Activated CD8-positive, alpha-beta memory T cell treated with anti-CD3 and anti-CD28 coated beads, Interleukin-2, amount 10 ng/mL, durations not matched to agents 7 days and 5 days (primary cell): ENCODE measurements at places on chromosomes 12 and 14. TPM values are rescaled to one million over a fixed set of nuclear protein-coding genes. Genes with fewer than 3 reads are reported as not detected.

GRCh38 chr12:14239350-14239934, 126.0 kb upstream of the ATF7IP start:
- peak; percentile 50 for DNase-seq

GRCh38 chr12:41905759-41906297, 238.8 kb downstream of the GXYLT1 start:
- no peak for DNase-seq

GRCh38 chr12:127293507-127294310, 973.3 kb upstream of the TMEM132C start:
- peak; percentile 62 for DNase-seq

- DNase-seq = no peak
Measured at GRCh38 chr12:129788506-129789084, 115.2 kb downstream of the TMEM132D start.

GRCh38 chr12:90226211-90226610, 517.6 kb upstream of the ATP2B1 start:
- no peak for DNase-seq

GRCh38 chr14:59197695-59198262, 9.3 kb downstream of the DAAM1 start:
- DNase-seq = no peak

- DNase-seq = no peak
Measured at GRCh38 chr12:46571608-46572007, 199.0 kb upstream of the SLC38A2 start.

- no peak for DNase-seq
Measured at GRCh38 chr14:51004352-51004800, 60.1 kb upstream of the PYGL start.

DNA sequence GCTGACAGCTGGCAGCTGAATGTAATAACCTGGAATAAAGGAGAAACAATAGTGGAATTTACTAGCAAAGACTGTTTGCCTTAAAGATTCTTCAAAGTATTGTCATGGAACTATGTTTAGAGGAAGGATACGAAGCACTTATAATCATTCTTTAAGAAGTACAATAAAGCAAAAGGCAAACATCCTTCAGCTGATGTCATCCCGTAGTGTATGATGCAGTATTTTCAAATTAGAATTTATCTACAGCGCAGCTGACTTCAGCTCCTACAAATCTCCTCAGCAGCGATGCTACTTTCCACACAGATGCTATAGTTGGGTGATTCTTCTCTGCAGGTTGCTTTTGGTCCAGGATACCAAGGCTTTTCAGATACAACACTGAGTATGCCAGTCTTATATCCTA, 31.5 kb downstream of the CLEC1A start:
- no peak for DNase-seq

GRCh38 chr12:101671157-101671791, 26.2 kb upstream of the CHPT1 start:
- DNase-seq = peak; percentile 69

DNA sequence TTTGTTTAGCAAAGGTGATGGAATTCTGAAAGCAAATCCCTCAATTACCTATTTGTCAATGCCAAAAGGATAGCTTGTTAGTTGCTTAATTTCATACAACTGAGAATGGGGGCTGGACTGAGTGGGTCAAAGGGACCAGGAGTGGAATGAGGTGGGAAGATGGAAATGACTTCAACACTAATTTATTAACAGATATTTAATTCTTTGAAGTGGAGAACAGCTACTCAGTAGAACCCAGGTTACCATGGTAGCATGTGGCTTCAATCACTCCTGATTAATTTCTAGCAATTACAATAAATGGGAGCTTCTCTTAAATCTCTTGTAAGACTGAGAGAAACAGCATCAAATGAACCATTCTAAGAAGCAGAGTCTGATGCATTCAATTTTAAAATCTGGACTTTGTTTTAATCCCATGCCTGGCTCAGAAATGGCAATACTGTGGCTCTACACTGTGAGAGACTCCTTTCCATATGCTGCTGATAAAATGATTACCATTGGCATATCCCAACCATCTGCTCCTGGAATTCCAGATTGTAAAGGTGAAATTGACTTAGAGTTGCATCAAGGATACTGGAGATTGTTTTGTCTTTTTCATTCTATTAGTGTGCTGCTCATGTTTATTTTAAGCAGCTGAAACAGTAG, 607.8 kb downstream of the SNAPC1 start:
- DNase-seq = no peak

GRCh38 chr12:55001198-55001868, 16.8 kb upstream of the TESPA1 start:
- no peak for DNase-seq

DNA sequence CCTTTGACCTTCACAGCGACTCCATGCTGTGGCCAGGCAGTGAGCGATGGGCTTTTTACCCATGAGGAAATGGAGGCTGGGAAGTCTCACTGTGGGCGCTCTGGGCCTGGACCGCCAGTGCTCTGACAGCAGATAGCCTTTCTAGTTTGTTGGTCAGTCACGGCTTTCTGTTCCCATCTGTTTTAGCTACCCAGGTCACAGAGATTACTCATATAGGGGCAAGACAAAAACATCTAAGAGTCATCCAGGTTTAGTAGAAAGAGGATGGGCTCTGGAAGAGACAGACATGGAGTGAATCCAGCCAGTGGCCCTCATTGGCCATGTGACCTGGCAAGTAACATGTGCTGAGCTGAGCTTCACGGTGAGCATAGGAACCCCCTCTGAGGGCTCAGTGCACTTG, 68.6 kb downstream of the MARK3 start:
- DNase-seq = no peak

DNA sequence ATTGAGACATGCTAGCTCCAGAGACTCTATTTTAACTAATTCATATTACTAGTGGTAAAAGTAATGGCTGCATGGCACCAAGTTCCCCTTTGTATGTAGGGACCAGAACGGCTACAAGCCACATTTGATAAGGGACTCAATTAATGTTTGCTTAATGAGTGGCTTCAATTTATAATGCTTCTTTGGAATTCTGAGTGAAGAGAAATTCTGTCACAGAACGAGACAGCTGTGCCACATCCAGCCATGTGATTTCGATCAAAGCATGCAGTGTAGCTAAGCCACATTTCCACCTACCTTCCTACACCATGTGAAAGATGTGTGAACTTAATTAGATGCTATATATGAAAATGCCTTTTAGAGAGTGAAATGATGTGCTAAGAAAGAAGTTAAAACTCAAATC, 217.4 kb downstream of the ACSS3 start:
- DNase-seq = no peak

GRCh38 chr14:36627981-36628380, 33.7 kb upstream of the PAX9 start:
- DNase-seq = no peak

- no peak for DNase-seq
Measured at GRCh38 chr12:32497864-32498263, 98.5 kb downstream of the FGD4 start.

DNA sequence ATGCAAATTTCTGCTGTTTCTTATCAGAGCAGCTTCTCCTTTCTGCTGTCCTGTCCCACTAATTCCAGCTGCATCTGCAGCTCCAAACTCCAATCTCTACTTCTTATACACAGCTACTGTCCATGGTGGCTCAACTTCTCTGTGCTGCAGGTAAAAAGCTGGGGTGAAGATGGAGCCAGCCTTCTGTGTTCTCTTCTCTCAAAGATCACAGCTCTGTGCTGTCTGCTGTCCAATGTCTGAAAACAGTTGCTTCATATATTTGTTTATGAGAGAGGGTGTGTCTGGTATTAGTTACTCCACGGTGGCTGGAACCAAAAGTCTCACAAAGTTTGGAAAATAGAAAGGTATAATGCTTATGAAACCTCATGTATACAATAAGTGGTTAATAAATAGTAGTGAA, 445.8 kb upstream of the TBX3 start:
- no peak for DNase-seq

GRCh38 chr12:119456824-119457223, 122.3 kb downstream of the CCDC60 start:
- DNase-seq = no peak

DNA sequence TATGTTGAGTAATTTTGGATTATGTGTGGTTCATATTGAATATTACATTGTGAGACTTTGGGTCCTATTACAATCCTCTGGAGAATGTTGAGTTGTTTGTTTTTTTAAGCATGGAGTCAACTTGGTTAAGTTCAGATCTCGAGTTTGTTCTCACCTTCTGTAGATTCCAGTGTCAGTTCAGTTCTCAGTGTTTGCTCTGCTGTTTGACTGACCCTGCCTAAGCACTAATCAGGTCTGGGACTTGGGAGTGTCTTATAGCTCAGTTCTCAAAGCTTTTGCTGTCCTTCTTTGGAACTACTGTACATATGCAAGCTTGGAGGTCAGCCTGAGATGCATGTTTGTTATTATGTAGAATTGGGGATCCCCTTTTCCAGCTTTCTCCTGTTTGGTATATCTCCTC, 63.1 kb downstream of the DIP2B start:
- DNase-seq = no peak

DNA sequence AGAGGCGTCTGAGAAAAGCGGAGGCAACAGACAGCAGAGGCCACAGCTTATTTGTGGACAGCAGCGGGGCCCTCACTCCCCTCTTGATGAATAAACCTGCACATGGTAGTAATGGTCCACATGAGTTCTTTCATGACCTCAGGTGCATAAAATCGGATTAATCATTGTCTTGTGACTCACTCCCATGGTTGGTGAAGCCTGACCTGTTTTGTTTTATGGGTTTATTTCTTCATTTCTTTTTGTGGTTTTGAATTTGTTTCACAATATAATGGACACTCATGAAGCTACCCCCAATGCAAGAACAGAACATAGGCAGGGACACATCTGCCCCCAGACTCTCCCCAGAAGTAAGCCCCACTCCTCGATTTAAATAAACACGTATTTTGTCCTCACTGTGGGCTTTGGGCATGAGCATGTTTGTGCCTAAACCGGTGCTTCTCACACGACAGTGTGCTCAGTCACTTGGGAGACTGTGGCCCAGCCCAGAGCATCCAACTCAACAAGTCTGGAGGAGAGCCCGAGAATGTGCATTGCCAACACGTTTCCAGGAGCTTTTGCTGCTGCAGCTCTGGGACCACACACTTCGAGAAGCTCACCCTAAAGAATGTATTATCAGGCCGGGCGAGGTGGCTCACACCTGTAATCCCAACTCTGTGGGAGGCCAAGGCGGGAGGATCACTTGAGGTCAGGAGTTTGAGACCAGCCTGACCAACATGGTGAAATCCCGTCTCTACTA, 116.1 kb downstream of the SCARB1 start:
- no peak for DNase-seq

- DNase-seq = peak; percentile 27
Measured at GRCh38 chr14:95530473-95531276, 4.2 kb upstream of the GLRX5 start.

GRCh38 chr14:100554696-100555320, 32.4 kb downstream of the BEGAIN start:
- no peak for DNase-seq

DNA sequence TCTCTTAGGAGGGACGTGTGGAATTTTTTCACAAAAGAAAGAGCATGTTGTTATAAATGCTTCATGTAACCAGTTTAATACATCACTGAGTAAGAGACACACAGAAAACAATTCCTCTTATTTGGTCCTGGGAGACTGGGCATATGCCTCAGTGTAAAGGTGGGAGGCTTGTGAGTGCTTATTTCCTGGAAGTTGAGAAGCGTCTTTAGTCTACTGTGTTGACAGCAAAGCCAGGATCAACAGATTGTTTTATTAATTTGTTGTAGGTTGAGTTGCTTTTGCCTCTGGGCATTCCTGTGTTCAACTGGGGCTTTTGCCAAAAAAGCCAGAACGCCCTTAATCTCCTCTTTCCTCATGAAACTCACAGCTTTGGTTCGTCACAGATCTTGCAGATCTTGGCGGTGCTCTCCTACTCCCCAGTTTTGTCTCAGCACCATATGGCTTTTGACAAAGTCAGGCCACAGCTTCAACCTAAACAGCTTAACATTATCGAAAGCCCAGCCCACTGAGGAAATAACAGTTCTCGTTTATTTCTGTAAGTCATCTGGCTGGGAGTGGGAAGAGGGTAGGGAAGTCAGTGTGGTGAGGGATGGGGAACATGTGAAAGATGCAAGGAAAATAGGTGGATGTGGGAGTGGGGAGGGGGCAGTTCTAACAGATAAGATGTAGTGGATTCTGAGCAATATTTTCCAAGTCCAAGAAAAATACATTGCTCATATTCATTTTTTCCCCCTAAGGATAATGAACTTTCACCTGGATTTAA, 227.2 kb downstream of the DACT1 start:
- DNase-seq = no peak

- DNase-seq = no peak
Measured at GRCh38 chr12:89701606-89702206, 6.9 kb downstream of the ATP2B1 start.

DNA sequence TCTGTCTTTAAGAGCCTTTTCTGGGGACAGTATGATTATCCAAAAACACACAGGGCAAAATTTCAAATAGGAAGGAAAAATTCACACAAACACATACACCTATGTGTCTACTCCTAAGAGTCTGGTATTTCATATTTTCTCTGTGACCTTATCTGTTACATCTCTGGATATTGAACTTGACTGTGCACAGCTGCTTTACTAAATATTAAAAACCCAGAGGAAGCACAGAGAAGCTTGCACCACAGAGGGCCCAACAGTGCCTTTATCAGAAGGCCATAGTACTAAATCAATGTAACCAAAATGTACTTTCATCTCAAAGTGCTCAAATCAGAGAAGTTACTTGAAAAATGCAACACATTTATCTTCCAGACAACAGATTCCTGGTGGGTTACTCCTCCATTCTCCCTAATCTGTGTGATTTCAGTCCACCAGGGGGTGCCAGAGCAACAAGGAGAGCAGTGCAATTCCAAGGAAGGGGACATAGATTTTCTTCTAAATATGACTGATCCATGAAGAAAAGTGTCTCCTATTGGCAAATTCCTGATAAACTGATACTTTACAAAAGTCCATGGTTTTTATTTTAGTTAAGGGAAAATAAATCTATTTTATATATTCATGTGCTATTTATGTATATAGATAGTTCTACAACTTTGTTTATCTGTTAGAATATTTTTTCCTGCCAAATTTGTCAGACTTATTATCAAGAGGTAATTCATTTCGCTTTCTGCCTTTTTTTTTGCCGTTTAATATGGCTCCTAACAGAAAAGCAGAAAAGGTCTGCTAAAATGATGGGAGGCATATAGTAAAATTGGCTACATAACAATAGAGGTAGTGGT, 617.6 kb downstream of the LRFN5 start:
- no peak for DNase-seq

Gene SRRM4
- not detected for total RNA-seq

Gene PTPRO
- total RNA-seq = 0.15 TPM

Gene C14orf39
- not detected for total RNA-seq

Gene NTF3
- total RNA-seq = not detected

Gene ANKRD33
- not detected for total RNA-seq

Gene PRKD1
- not detected for total RNA-seq

Gene ANO4
- total RNA-seq = not detected

Gene HPD
- not detected for total RNA-seq

Gene TMEM132D
- total RNA-seq = not detected

Gene GALNT4
- 16.5 TPM for total RNA-seq

Gene SCYL2
- 29.3 TPM for total RNA-seq

Gene GDF3
- not detected for total RNA-seq
